ENCODE measurements at places on chromosomes 5 and 9.

- DNase-seq = no peak
Measured at GRCh38 chr5:8842971-8843551, 702.8 kb downstream of the SEMA5A start.

GRCh38 chr5:179240561-179240960, 104.7 kb downstream of the ADAMTS2 start:
- DNase-seq = no peak

GRCh38 chr5:165334201-165334600, 1828.8 kb downstream of the MAT2B start:
- DNase-seq = no peak

DNA sequence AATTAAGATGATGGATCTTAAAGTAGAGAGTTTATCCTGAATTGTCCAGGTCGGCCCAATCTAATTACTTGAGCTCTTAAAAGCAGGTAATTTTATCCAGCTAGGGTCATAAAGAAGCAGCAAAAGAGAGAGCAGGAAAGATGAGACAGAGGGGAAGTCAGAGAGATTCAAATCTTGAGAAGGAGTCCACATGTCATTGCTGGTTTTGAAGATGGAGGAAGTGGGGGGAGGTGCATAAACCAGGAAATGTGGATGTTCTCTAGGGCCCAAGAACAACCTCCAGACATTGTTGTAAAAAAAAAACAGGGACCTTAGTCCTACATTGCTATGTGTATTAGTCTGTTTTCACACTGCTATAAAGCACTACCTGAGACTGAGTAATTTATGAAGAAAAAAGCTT, 66.4 kb downstream of the SLCO4C1 start:
- no peak for DNase-seq

- no peak for DNase-seq
Measured at GRCh38 chr5:91125916-91126315, 257.2 kb downstream of the ARRDC3 start.

DNA sequence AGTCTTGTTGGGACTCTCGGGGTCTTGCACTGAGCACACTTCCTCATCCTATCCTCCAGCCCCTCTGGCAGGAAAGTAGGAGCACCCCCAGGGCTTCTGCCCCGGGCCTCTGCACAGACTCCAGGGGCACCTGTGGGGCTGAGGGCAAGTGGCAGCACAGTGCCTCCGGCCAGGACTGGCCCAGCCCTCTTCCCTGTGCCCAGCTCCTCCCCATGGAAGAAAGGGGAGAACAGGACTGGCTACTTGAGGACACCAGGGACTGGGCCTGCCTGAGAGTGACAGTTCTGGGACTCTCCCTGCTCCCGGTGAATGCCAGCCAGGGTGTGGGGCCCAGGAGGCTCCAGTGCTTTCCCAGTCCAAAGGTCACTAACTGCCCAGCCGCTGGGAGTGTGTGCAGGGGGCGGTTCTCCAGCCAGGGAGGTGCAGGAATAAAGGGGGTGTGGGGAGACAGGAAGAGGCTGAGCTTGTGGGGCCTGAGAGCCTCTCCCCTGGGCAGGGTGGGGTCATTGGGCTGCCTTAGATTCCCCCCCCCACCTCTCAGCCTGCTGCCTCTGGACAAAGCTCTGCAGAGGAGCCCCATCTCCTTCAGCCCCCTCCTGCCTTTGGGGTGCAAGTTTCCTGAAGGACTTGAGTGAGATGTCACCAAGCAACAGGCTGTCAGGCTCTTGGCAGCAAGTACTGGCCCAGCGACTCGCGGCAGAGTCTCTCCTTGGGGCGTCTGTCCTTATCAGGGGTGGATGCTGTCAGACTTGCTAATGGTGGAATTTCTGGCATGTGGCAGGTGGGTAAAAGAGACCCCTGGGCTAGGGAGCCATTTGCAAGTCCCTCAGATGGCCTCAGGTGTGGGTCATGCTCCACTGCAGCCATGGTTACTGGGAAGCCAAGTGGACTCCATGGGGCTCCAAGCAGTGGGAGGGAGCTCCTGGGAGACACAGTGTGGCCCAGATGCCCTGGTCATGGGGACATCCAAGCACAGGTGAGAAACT, 19.1 kb upstream of the JADE2 start:
- no peak for DNase-seq

DNA sequence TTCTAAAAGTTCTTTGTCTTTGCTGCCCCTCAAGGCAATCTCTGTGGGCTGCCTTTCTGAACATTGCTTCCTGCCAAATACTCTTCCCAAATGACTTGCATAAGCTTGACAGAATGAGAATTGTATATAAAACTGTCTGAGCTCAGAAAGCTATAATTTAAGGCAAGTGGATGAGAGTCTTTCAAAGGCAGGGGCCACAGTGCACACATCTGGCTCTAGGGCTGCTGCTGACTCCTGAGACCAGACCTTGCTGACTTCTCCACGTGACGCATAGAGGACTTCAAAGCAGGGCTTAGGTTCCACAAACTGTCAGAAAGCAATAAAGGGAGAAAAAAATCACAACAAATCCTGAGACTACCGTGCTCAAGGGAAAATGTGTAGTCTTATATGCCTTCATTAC, 79.4 kb upstream of the DIRAS2 start:
- DNase-seq = no peak

GRCh38 chr5:143195491-143195890, 208.0 kb downstream of the NR3C1 start:
- DNase-seq = no peak

DNA sequence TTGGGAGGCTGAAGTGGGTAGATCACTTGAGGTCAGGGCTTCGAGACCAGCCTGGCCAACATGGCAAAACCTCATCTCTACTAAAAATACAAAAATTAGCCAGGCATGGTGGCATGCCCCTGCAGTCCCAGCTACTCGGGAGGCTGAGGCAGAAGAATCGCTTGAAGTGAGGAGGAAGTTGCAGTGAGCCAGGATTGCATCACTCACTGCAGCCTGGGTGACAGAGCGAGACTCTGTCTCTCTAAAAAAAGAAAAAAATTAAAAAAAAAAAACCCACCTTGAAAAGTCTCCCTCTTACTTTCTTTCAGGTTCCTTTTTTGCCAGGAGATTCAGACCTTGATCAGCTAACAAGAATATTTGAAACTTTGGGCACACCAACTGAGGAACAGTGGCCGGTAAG, 34.2 kb downstream of the CDK7 start:
- no peak for DNase-seq
